Kasumi-1 (cell line): ENCODE measurements at places on chromosomes 13 and 19.

GRCh38 chr13:30832845-30833332 is 73.2 kb upstream of the MEDAG start:
- no peak for DNase-seq

DNA sequence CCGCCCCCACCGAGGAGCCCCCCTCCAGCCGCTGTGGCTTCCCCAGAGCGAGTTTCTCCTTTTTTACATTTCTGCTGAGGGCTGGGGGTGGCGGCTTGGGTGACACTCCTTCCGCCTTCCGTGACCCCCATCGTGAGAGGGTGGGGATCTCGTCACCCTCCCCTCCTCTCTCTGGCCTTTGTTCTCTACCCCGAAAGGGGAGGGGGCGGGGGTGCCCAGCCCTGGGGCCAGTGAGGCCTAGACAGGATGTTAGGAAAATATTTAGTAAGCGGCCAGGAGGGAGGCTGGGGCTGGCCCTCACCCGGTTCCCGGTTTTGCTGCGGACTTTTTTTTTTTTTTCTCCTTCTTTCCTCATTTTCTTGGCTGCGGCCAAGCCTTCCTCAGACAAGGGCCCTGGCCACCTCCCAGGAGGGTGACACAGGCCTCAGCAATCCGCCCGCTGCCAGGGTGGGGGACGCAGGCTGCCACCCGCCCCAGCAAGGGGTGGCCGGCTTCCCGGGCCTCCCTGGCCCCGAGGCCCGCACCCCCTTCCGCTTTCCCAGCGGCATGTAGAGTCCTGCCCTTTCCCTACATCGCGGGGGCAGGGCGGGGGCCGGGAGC is 3.9 kb downstream of the MIDN start:
- peak; percentile 86 for DNase-seq

- peak; percentile 36 for DNase-seq
Observed at GRCh38 chr13:35978607-35979316, 152.4 kb downstream of the DCLK1 start.

GRCh38 chr19:41321600-41322270 is 11.8 kb downstream of the CCDC97 start:
- DNase-seq: no peak

GRCh38 chr13:39095500-39095899 is 57.2 kb downstream of the NHLRC3 start:
- no peak for DNase-seq

- DNase-seq: no peak
Observed at GRCh38 chr13:31768351-31768750, 29.0 kb downstream of the RXFP2 start.

GRCh38 chr19:50558449-50558848 is 9.8 kb downstream of the LRRC4B start:
- no peak for DNase-seq

GRCh38 chr13:83692800-83693199 is 189.5 kb downstream of the SLITRK1 start:
- no peak for DNase-seq

- peak; percentile 47 for DNase-seq
Observed at GRCh38 chr19:19110410-19111135, 27.7 kb downstream of the TMEM161A start.

DNA sequence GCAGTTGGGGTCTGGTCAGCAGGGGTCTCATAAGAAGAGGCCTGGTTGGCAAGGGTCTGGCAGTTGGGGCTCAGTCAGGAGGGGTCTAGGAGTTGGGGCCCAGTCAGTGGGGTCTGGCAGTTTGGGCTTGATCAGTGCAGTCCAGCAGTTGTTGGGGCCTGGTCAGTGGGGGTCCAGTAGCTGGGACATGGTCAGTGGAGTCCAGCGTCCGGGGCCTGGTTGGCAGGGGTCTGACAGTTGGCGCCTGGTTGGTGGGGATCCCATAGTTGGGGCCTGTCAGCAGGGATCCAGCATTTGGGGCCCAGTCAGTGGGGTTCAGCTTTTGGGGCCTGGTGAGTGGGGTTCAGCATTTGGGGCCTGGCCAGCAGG is 60.5 kb upstream of the TPM4 start:
- no peak for DNase-seq

DNA sequence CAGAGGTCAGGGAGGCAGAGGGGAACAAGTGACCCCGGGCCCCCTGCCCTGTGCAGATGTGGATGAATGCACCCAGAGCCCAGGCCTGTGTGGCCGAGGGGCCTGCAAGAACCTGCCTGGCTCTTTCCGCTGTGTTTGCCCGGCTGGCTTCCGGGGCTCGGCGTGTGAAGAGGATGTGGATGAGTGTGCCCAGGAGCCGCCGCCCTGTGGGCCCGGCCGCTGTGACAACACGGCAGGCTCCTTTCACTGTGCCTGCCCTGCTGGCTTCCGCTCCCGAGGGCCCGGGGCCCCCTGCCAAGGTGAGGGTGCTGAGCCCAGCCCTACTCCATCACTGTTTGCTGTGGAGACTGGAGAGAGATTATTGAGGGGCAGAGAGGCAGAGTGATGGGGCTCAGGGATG is 9.9 kb downstream of the LTBP4 start:
- DNase-seq: peak; percentile 20

DNA sequence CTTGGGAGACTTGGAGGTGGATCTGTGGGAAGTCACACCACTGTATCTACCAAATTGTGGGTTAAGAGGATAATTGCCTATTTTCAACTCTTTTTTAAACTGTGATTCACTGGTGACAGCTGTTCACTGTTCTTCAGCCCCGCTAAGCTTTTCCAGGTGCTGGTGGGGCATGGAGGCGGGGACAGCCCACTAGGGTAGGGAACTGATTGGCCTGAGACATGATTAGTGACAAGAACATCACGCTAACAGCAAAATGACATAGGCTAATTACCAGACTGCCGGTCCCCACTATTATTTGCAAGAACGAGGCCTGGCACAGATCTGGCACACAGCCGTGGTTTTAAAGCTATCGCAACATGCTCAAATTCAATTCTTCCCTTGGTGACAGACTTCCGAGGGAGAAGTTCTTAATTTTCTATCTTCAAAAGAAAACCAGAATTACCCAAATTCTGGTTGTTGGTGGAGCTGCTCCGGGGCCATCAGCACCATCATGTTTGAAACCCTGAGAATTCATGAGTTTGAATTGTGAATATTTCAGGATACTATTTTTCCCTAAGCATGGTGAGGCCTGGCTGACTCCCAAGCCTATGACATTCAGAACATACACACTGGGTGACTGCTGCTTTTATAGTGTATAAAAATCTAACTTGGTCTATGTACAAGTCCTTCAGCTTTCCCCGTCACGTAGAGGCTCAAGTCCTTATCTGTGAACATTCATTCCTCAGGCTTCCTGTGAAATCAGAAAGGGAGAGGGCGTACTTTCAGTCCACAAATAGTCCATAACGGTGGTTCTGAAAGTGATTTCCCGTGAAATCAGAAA is 17.9 kb downstream of the DOCK9 start:
- DNase-seq: no peak

- DNase-seq: no peak
Observed at GRCh38 chr13:58025821-58026220, 394.3 kb downstream of the PCDH17 start.
